ENCODE measurements at places on chromosomes 5 and 9. TPM values are rescaled to one million over a fixed set of nuclear protein-coding genes. Genes with fewer than 3 reads are reported as not detected.

Gene IFNA2
- total RNA-seq = 0.21 TPM

Gene SHROOM1
- 0.52 TPM for total RNA-seq

Gene FOXD4L3
- total RNA-seq = not detected

Gene RANBP17
- 6.2 TPM for total RNA-seq

Gene CDC20B
- total RNA-seq = not detected

Gene ETF1
- total RNA-seq = 189 TPM

Gene PHYHD1
- total RNA-seq = 0.73 TPM

Gene GFPT2
- total RNA-seq = 1.7 TPM

Gene TPPP
- 0.84 TPM for total RNA-seq

Gene IL3
- not detected for total RNA-seq

Gene BICD2
- total RNA-seq = 27.9 TPM

Gene CHSY3
- total RNA-seq = 0.10 TPM

Gene OR13C5
- total RNA-seq = not detected

Gene PSIP1
- 113 TPM for total RNA-seq

Gene FGF10
- total RNA-seq = not detected

Gene GHR
- not detected for total RNA-seq

Gene PCDHA3
- not detected for total RNA-seq

Gene WWC1
- total RNA-seq = 0.10 TPM

Gene C6
- not detected for total RNA-seq

Gene EQTN
- total RNA-seq = not detected

Gene SPINK1
- 0.21 TPM for total RNA-seq

Gene SLCO6A1
- not detected for total RNA-seq

Gene CNTLN
- 4.7 TPM for total RNA-seq

Gene CDO1
- total RNA-seq = 0.10 TPM

Gene OGN
- 0.21 TPM for total RNA-seq

Gene SLC24A2
- total RNA-seq = 0.10 TPM

Gene SLC6A3
- not detected for total RNA-seq

Gene LARP1
- 45.3 TPM for total RNA-seq

Gene PPP3R2
- not detected for total RNA-seq

Gene ZNF618
- total RNA-seq = 0.94 TPM

Gene CCNB1
- 5.6 TPM for total RNA-seq

Gene SPINK13
- total RNA-seq = not detected

Gene ITGA1
- 0.84 TPM for total RNA-seq

Gene PPIC
- not detected for total RNA-seq

Gene C5orf46
- total RNA-seq = not detected

Gene SLC22A4
- 2.2 TPM for total RNA-seq

Gene QRFP
- total RNA-seq = not detected

Gene ZCCHC9
- total RNA-seq = 16.0 TPM

Gene GCNT4
- 10.8 TPM for total RNA-seq

Gene FAM163B
- total RNA-seq = not detected
